Stimulated activated CD8-positive, alpha-beta memory T cell treated with anti-CD3 and anti-CD28 coated beads, Interleukin-4, amount 100 ng/mL, for 1 hour (primary cell): ENCODE measurements at places on chromosomes 5 and 9.

DNA sequence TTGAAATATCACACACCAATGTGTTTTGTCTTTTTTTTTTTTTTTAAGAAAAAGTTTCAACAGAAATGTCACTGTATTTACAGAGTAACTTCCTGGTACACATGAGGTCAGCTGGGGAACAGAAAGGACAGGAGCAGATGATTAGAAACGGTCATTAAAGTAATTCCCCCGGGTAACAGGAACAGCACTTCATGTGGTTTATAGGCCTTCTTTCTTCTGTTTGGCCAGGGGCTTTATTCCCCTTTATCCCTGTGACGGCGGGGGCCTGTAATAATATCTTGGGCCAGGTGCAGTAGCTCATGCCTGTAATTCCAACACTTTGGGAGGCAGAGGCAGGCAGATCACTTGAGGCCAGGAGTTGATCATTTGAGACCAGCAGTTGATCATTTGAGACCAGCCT, 30.5 kb upstream of the MSH3 start:
- no peak for DNase-seq

DNA sequence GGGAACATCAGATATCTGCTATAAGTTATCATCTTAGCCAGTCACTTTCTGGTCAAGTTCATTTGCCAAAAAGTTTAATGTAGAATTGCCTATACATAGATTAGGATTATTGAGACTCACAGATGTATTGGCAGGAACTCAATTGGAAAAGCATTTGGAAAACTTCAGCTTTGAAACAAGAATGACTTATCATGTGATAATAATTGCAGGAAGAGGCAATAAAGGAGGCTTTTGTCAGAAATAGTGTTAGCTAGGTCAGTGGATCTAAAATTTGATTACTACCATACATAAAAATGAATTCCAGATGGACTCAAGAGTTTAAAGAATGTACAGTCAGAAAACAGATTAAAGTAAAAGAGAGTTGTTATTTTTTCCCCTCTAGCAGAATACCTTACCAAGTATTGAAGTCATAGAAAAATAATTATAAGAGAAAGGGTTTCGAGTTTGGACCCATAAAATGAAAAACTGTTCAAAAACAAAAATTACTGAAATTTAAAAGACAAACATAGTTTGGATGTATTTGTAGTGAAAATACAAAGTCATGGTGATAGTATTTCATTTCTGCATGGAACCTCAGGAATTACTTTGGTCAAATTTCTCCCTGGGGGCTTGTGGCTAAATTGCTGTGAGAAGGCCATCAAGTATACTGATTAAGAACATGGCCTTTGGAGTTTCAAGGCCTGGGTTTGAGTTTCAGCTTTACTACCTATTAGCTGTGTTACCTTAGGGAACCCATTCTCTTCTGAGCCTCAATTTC, 159.9 kb downstream of the TMEM38B start:
- DNase-seq, result no peak

DNA sequence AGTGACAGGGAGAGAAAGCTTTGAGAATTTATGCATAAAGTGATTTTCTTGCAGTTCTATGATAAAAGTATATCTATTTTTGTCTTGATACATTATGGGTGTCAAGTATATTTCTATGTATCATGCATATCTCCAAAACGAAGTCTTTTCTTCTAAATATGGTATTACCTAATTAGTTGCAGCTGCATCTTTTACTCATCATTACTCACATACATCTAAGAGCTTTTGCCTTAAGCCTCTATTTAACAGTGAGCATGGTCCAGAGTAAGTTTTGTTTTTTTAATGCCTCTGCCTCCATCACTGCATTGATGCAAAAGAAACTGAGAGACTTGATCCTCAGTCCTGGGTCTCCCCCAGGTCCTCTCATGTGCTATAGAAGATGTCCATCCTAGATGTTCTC, 40.0 kb upstream of the SMC5 start:
- DNase-seq, result no peak

GRCh38 chr9:94794476-94795167, 68.1 kb downstream of the AOPEP start:
- no peak for DNase-seq

- no peak for DNase-seq
Measured at GRCh38 chr5:3741374-3741770, 145.7 kb downstream of the IRX1 start.

- no peak for DNase-seq
Measured at GRCh38 chr5:143186623-143187022, 216.9 kb downstream of the NR3C1 start.

- no peak for DNase-seq
Measured at GRCh38 chr5:107242411-107243219, 428.1 kb downstream of the EFNA5 start.
